ENCODE measurements at places on chromosomes 12 and 14. TPM values are rescaled to one million over a fixed set of nuclear protein-coding genes. Genes with fewer than 3 reads are reported as not detected.

Gene KRT6A
- not detected for total RNA-seq

DNA sequence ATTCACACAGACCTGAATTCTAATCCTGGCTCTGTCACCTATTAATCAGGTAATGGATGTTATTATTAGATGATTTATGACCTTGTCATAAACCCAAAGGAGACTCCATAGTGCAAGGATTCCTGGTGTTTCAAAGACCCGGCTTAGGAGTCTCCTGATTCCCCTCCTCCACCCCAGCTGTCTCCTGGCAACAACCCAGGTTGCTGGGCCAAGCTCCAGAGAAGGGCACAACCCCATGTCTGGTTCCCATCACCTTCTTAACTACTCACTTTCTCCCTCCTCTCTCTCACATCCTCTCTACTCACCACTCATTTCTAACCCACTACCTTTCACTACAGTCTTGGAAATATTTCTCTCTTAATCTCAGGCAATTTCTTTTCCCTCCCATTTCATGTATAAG, 41.6 kb downstream of the RHOJ start:
- no peaks in the 10 kb centered on the region for H3K27me3 ChIP-seq
- no peak overlapping the region for H3K27ac ChIP-seq
- H3K4me1 ChIP-seq: no peaks in the 10 kb centered on the region
- DNase-seq: no peak
- no peak overlapping the region for H3K4me3 ChIP-seq
- no peaks in the 10 kb centered on the region for H3K36me3 ChIP-seq

- H3K36me3 ChIP-seq: no peaks in the 10 kb centered on the region
- H3K4me3 ChIP-seq: no peak overlapping the region
- H3K27ac ChIP-seq: no peak overlapping the region
- DNase-seq: no peak
- H3K27me3 ChIP-seq: peaks cover 4% of the 10 kb centered on the region
These were observed 9.0 kb upstream of the HOXC6 start for GRCh38 chr12:54019091-54019811.

DNA sequence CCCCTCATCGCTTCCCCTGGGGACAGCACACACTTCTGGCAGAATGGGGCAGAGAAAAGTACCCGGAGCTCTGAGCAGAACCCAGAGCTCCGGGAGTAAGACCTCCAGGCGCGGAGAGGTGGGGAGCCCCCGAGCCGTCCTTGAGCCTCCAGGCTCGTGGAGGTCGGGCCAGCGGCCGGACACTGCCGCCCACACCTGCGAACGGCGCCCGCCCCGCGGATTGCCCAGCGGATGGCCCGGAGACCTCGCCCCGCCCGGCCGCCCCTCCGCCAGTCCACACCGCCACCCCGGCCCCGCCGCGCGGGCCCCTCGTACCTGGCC, 344 bp downstream of the SPTLC2 start:
- H3K4me1 ChIP-seq: peaks cover 14% of the 10 kb centered on the region
- no peaks in the 10 kb centered on the region for H3K27me3 ChIP-seq
- peak overlapping the region; percentile 24 for H3K4me3 ChIP-seq
- DNase-seq: no peak
- H3K36me3 ChIP-seq: no peaks in the 10 kb centered on the region

- peak overlapping the region; percentile 89 for H3K27ac ChIP-seq
- no peaks in the 10 kb centered on the region for H3K36me3 ChIP-seq
- no peaks in the 10 kb centered on the region for H3K27me3 ChIP-seq
- peaks cover 52% of the 10 kb centered on the region for H3K4me1 ChIP-seq
These were observed 108.5 kb downstream of the ARF6 start for GRCh38 chr14:50001151-50001998.

DNA sequence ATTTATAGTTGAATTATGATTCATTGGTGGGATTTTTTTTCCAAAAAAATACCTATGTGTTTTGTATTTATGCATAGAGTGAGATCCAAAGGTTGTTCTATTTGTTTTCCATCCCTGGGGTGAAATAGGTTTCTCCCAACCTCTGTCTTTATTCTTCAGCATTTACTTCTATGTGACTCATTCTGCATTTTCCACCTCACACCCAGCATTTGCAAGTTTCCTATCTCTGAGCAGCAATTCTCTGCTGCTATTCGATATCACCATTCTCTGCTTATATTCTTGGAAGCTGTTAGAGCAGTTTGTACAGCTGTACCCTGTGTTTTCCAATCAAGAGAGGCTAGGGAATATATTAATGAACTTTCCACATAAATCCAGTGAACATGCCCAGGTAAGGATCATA, 538.9 kb downstream of the SNAPC1 start:
- no peak overlapping the region for H3K4me3 ChIP-seq
- no peaks in the 10 kb centered on the region for H3K36me3 ChIP-seq
- H3K4me1 ChIP-seq: no peaks in the 10 kb centered on the region
- no peak for DNase-seq
